NT2/D1 (cell line): ENCODE measurements at places on chromosomes 6 and 20.
A peak's percentile ranks its signal among the peaks of the same experiment; 100 is the strongest.

DNA sequence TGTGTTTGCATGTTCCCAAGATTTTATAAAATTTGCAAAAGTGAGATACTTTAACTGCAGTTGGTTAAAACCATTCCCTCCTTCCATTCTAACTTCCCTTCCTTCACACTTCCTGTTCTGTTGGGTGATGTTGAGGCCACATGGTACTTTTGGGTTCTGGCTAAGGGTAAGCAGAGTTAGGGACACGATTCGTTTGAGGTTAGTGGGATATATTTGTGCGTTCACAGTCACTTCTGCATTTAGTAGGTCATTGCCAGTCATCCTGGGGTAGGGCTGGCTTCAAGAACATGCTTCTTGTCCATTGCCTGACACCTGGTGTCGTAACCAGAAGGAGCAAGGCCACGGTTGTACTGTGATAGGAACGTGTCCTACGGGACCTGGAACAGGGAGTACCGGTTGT lies 340.1 kb downstream of the ZFAND3 start:
- DNase-seq: no peak

- no peak for DNase-seq
Observed at GRCh38 chr6:116217069-116217468, 36.8 kb downstream of the TSPYL4 start.

DNA sequence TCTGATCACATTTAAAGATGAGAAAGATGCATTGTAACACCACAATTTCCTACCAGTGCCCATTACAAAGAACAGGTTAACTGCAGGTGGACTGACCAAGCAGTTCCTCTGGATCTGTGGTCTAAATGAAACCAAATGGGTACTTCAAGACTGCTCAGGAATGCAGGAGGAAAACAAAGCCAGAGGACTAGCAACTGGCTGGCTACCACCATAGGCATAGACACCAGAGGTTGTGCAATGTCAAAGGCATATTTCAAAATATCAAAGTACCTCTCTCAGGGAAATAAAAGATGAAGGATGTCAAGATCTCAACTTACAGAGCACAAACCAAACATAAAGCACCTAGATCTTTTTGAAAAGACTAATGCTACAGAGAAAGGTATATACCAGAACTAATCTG lies 65.5 kb downstream of the GMDS start:
- DNase-seq: no peak

DNA sequence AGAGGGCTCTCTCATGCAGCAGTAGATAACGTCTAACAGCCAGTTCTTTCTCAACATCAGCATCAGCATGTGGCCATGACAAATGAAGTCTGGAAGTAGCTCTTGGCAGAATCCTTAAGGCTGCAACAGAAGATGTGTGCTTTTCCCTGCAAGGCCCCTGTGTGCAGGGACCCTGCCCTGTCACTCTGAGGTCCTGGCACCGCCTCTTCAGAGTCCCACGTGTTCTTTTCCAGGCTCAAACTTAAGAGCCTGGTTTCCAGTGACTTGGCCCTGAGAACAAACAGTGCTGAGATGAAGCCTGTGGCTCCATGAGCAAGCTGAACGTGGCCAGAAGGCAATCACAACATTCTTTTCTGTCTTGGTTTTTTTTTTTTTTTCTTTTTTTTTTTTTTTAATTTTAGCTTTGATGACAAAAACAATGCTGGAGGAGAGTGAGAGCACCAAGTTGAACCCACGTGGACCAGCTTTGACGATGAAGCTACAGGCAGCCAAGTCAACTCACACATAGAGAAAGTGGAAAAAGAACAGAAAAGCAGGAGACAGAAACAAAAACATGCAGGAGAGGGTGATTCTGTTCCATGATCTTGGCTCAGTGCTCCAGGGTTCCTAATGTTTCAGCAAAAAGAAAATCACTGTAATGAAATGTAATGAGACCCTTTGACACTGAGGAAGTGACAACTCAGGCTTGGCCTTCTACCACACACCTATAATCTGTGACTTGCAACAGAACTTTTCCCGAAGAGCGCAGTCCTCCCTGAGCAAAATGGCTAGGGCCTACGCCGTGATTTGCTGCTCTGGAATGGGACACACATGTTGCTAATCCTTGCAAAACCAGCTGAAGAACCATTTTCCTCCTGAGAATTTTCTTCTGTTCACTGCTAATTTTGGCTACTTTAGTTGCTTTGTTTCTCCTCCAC lies 86.1 kb downstream of the FOXC1 start:
- no peak for DNase-seq

DNA sequence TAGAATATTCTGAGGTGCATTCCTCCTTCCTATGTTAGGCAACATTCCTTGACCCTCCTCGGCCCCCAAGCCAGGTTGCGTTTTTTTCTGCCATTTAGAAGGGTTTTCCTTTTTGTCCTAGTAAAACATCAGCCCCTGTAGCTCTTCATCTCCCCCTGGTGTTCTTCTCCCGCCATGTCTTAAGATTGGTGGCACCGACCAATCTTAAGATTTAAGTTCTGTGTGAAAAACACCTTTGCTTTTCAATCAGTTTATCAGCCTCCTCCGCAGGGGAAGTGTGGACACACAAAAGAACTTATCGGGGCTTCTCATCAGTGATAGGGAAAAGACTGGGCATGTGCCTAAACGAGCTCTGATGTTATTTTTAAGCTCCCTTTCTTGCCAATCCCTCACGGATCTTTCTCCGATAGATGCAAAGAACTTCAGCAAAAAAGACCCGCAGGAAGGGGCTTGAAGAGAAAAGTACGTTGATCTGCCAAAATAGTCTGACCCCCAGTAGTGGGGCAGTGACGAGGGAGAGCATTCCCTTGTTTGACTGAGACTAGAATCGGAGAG lies 719 bp upstream of the EDN1 start:
- peak; percentile 56 for DNase-seq

- no peak for DNase-seq
Observed at GRCh38 chr6:165508321-165508869, 154.6 kb downstream of the PDE10A start.

- DNase-seq: no peak
Observed at GRCh38 chr6:111418971-111419693, 63.9 kb downstream of the REV3L start.

DNA sequence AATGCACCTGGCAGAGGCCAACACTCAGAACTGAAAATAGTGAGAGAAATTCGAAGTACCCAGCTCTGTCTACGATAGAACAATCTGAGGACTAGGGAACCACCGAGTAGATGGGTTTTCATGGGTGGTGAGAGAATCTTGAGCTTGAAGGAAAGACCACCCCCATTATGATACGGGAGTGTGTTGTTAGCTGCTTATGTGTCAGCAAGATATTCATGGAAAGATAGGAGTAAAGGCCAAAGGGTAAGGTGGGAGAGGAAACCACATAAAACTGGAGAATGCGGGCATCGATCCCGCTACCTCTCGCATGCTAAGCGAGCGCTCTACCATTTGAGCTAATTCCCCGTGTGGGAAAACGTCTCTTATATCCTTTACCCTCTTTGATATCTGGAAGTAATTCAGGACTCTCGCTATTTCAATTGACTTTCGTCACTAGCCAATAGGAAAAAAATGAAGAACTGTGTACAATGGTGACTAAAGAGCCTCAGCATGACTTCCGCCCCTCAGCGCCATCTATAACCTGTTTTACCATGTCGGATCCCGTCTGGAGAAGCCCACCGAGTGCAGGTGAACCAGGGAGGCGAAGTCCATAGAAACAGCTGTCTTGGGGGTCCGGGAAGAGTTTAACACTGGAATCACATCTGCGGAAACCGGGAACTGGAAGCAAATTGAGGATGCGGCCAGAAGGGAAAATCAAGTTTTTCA lies 25.0 kb upstream of the ABT1 start:
- peak; percentile 72 for DNase-seq

DNA sequence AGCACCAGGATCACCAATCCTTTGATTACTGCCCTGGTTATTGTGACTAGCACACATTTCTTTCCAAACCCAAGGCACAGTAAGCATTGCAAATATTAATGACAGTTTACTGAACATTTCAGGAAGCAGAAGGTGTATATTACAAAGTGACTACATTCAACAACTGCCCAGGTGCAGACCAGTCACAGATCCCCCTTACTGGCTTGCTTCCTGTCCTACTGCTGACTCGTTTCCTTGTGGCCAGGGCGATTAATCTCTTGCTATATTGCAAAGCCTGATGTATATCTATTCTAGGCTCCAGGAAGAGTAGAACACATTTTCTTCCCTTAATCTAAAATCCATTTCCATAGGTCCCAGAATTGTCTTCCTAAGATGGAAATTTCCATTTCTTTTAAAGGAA lies 77.2 kb upstream of the EPHA7 start:
- no peak for DNase-seq

DNA sequence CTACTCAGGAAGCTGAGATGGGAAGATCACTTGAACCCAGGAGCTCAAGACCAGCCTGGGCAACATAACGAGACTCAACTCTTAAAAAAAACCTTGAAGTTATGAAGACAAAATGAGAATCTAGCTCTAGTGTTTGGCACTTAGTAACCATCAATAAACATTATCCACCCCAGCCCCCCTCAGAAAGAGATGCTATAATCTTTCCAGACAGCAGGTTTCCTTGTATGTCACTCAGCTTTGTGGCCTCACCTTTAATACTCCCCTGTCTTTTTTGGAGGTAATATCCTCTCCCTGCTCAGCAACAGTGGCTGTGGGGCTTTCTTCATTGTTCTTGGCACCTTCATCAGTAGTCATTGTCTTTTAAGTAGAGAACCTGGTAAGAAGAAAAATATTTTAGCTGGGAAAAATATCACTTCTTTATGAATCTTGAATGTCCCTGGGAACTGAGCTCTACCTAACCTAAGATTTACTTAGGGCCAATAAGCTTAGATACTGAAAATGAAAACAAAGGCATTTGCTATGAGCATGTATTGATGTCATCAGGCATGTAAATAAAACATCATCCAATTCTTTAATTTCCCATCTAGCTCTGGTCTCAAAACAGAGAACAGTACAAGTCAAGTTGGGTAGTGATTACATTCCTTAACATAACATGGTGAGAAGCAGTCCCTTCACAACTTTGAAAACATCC lies 46.1 kb downstream of the FKBP5 start:
- DNase-seq: no peak

DNA sequence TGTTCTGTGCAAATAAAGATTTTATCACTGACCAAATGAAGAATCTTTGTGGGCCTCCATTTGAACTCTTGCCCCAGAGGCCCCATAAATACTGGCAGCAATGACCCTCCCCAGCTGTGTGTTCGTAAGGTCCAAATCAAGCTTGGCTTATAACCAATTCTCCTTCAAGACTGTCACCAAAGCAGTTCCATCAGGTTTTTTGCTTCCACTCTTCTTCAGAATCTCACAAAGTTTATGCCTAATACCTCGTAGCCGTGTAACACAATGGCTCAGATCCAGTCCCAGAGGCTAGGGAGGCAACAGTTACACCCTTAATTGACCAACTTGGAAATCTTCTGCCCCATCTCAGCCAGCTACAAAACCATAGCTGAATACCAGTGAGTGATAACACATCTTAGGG lies 120.5 kb downstream of the HIVEP2 start:
- DNase-seq: no peak

GRCh38 chr6:17352302-17352701 lies 41.1 kb upstream of the CAP2 start:
- DNase-seq: no peak

DNA sequence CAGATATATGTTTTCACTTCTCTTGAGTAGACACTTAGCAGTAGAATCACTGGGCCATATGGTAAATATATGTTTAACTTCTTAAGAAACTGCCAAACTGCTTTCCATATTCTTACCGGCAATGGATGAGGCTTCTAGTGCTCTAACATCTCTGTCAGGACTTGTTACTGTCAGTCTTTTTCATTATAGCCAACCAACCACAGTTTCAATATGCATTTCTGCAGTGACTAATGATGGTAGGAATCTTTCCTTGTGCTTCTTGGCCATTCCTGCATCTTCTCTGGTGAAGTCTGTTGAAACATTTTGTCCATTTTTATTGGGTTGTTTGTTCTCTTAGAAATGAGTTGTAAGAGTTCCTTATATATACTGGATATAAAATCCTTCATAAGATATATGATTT lies 66.0 kb upstream of the SYNDIG1 start:
- no peak for DNase-seq

GRCh38 chr6:27630727-27631608 lies 158.1 kb upstream of the ZNF184 start:
- DNase-seq: no peak

DNA sequence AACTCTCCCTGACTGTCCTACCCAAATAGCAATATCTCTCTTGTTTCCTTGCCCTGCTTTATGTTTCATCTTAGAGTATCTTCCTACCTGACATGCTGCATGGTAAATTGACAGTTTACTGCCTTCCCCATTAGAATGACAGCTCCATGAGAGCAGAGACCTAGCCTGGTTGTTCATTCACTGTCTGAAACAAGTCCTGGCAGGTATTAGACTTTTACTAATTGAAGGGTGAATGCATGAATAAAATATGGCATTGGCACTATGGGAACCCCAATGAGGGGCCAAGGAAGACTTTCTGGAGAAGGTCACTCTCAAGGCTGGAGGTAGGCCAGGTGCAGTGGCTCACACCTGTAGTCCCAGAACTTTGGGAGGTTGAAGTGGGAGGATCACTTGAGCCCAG lies 3.8 kb upstream of the CITED2 start:
- DNase-seq: no peak

DNA sequence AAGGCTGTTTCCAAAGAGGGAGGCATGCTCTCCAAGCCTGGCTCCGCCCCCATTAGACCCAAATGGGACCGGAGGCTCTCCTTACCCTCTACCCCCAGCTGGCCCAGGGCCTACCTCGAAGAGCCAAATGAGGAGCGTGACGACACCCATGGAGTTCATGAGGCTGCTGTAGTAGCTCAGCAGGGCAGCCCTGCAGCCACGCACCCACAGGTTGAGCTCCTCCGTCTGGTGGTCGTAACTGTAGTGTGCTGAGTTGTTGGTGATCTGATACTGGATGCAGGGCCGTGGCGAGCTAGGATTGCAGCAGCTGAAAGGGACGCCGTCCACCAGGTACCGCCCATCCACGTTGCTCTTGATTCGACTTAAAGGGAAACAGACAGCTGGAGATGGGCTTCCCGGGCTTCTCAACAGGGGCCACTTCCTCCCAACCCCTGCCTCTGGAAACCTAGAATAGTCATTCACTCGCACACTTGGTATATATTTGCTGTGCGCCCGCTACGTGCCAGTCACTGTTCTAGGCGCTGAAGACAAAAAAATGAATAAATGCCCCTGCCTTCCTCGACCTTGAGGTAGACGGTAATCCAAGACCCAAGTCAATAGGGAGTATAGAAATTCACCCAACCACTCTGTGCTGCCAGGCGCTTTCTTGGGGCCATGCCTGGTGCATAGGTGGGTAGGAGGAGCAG lies 18.0 kb downstream of the PRPH2 start:
- no peak for DNase-seq

DNA sequence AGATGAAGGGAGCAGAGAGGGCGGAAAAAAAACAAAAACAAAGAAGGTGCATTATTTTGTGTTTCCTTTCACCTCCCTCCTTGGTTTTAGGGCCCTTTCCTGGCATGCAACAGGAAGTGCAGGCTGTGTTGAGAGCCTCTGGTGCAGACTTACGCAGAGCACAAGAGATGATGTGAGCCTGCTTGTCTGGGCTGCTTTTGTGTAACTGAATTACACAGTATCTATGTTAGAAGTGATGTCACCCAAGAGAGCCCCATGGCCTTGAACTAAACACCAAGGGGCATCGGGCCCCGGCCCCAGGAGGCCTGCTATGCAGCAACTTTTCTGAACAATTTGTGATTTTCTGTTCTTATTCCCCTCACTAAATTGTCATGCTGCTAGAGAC lies 25.5 kb downstream of the GNAS start:
- DNase-seq: no peak

GRCh38 chr20:49701241-49701790 lies 12.4 kb downstream of the B4GALT5 start:
- DNase-seq: no peak
